ENCODE measurements at places on chromosomes 2 and 18.
A peak's percentile ranks its signal among the peaks of the same experiment; 100 is the strongest.

GRCh38 chr2:239947729-239948045, 77.5 kb downstream of the NDUFA10 start:
- no peak for DNase-seq

DNA sequence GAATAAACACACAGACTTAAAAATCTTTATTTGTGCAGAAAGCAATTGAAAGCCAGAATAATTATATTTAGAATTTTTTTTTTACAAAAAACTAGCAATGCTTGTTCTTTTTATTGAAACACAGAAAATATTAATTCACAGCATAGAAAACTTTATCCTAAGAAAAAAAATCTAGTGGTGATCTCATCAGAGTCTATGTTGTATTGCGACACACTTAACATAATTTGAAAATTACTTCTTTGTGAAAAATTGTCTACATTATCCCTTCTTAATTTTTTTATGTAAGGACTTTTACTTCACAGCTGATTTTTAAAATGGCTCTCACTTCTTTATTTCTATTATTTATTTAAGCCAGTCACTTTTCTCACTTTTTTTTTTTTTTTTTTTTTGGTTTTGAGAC, 103.4 kb downstream of the LDLRAD4 start:
- DNase-seq: no peak

DNA sequence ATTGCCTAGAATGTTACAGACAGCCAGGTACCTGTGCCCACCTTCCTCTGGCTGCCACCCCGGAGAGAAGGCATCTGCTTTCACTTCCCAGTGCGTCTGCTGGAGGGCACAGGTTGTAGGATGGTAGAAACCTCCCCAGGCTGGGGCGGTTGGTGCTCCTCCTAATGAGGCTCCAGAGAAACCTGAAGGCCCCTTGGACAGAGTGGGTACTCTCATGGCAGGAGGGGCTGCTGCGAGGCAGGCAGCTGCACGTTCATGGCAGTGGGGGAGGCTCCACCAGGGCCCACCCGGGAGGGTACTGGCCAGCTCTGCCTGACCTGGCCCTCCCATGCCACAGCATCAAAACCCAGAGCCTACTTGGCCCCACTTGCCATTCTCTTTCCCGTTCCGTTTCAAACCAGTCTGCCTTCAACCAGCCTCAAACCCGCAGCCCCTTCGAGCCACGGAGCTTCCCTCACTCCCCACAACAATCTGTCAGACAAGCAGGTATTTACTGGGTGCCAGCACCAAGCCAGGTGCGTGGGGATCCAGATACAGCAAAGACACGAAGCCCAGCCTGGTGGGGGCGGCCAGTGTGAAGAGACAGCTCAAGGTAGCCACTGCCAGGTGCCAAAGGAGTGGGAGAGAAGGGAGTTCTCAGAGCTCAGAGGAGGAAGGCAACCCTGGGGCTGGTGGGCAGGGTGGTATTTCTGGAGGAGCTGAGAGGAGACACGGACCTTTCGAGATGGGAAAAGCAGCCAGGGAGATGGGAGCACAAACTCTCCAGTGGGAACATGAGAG, 229.6 kb downstream of the LOXHD1 start:
- DNase-seq: no peak

- DNase-seq: peak; percentile 49
Measured at GRCh38 chr2:41869542-41870264, 178.1 kb upstream of the PKDCC start.

- DNase-seq: no peak
Measured at GRCh38 chr18:68564351-68564750, 150.6 kb downstream of the TMX3 start.

- DNase-seq: no peak
Measured at GRCh38 chr2:113705982-113706523, 50.4 kb downstream of the SLC35F5 start.

GRCh38 chr18:12305930-12306629, 2.0 kb upstream of the TUBB6 start:
- no peak for DNase-seq

DNA sequence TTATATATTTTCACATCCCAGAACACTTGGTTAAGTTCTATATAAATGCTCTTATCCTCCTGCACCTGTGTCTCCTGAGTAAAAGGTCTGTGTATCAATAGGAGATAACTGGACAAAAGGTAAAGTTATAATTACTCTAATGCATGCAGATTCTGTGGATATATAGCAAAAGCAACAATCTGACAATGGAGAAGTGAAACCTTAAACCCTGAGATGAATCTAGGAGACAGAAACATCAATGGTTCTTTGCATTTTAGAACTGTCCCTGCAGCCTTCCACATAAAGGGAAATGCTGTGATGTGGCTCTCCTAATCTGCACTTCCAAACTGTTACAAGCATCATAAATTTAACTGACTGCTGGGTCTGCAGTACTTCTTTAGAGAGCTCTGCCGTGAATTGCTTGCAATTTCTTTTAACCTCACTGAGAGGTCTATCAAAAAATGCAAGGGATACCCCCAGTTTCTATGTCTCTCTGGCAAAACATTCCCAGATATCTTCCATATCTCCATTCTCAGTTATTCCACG, 42.8 kb upstream of the FSIP2 start:
- no peak for DNase-seq

GRCh38 chr18:23861805-23862470, 152.6 kb upstream of the TTC39C start:
- DNase-seq: no peak

GRCh38 chr2:133431289-133431688, 137.0 kb downstream of the NCKAP5 start:
- no peak for DNase-seq

- no peak for DNase-seq
Measured at GRCh38 chr2:156320486-156321098, 11.9 kb downstream of the NR4A2 start.

DNA sequence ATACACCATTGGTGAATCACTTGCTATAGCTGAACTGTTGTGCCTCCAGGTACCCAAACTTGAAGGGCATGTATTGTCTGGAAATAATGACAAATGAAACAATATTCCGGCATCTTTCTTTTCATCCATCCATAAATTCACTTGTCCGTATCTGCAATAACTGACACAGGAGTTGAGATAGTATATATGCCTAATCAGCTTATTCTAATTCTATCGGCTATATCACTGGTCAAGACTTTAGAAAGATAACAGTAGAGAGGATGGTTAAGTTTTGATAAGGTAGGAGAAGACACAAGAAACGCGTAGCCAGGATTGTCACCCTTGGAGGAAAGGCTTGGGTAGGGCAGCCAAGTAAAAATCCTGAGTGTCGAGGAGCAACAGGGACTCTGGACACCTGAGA, 1634.6 kb upstream of the CELF4 start:
- no peak for DNase-seq

- no peak for DNase-seq
Measured at GRCh38 chr2:196464311-196464710, 175.2 kb upstream of the CCDC150 start.

DNA sequence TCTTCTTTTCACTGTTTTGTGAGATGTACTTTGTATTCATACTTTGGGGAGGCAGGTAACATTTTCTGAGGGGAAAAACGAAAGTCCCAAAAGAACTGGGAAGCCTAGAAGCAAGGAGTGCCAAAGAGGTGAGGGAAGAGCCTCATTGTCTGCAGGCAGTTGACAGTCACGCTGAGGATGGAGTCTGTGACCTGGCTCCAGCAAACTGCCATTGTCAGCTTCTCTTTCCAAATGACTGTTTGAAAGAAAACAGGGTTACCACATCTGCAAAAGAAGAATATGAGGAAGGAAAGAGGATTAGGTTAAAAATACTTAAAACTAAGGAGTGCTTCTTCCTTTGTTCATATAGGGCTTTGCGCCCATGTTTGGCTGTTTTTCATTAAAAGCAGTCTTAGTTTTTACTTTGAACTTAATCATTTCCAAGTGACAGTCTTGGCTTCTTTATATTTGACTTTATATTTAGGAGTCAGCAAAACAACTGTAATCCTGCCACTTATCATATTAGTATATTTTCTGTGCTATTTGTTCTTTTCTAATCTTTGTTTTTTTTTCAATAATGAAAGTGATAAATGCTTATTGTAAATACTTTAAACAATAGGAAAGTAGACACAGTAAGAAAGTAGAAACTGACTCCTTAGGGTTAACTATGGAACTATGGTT, 35.0 kb downstream of the CERS6 start:
- DNase-seq: no peak

GRCh38 chr2:238761868-238762267, 86.0 kb upstream of the TWIST2 start:
- peak; percentile 37 for DNase-seq

GRCh38 chr18:62164855-62165487, 21.9 kb downstream of the PIGN start:
- no peak for DNase-seq

Data from NCI-H1694 treated with DMSO at 0.1 percent for 48 hours (cell line).